CD4-positive, alpha-beta memory T cell (primary cell): ENCODE measurements at places on chromosomes 7 and 10. TPM values are rescaled to one million over a fixed set of nuclear protein-coding genes. Genes with fewer than 3 reads are reported as not detected.

Gene SUN3
- not detected for total RNA-seq

Gene AFAP1L2
- 4.3 TPM for total RNA-seq

Gene FOXK1
- total RNA-seq: 53.3 TPM

Gene RPEL1
- not detected for total RNA-seq

Gene A1CF
- total RNA-seq: not detected

GRCh38 chr7:81161451-81162075 is 242.7 kb upstream of the SEMA3C start:
- no peak for DNase-seq
- H3K4me1 ChIP-seq: no peaks in the 10 kb centered on the region
- no peak overlapping the region for H3K4me3 ChIP-seq
- H3K27me3 ChIP-seq: no peaks in the 10 kb centered on the region
- H3K27ac ChIP-seq: no peak overlapping the region

- H3K36me3 ChIP-seq: no peaks in the 10 kb centered on the region
- no peak overlapping the region for H3K27ac ChIP-seq
- no peak for DNase-seq
- H3K4me1 ChIP-seq: no peaks in the 10 kb centered on the region
Observed at GRCh38 chr7:30977222-30977621, 13.5 kb downstream of the GHRHR start.

GRCh38 chr10:127293640-127294039 is 97.2 kb upstream of the INSYN2A start:
- H3K4me3 ChIP-seq: no peak overlapping the region
- H3K27me3 ChIP-seq: no peaks in the 10 kb centered on the region
- H3K4me1 ChIP-seq: peaks cover 35% of the 10 kb centered on the region
- no peaks in the 10 kb centered on the region for H3K36me3 ChIP-seq

DNA sequence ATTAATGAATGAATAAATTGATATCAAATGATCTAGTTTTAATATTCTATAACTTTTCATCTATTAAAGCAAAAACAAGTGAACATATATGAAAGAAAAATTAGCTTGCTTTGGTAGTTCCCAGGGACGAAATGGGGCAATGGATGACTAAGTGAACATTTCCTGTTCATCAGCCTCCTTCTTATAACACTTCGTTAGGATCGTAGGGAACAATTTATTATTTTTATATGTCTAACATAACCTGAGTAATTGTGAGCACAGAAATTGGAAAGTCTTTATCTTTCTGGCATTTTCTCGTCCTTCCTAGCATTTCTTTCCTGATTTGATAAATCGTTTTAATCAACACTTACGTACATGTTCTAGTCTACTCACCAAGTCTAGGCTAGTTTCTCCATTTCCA is 59.1 kb upstream of the PPP1R3C start:
- H3K27ac ChIP-seq: no peak overlapping the region
- DNase-seq: no peak
- H3K4me3 ChIP-seq: no peak overlapping the region
- no peaks in the 10 kb centered on the region for H3K4me1 ChIP-seq
- no peaks in the 10 kb centered on the region for H3K36me3 ChIP-seq
- no peaks in the 10 kb centered on the region for H3K27me3 ChIP-seq

GRCh38 chr10:115963848-115964247 is 309.2 kb downstream of the GFRA1 start:
- H3K27ac ChIP-seq: no peak overlapping the region
- no peaks in the 10 kb centered on the region for H3K27me3 ChIP-seq
- H3K4me1 ChIP-seq: no peaks in the 10 kb centered on the region

- no peaks in the 10 kb centered on the region for H3K27me3 ChIP-seq
- no peak overlapping the region for H3K27ac ChIP-seq
- H3K4me3 ChIP-seq: no peak overlapping the region
- DNase-seq: no peak
- H3K4me1 ChIP-seq: no peaks in the 10 kb centered on the region
- H3K36me3 ChIP-seq: no peaks in the 10 kb centered on the region
Observed at GRCh38 chr10:98303569-98303968, 35.6 kb upstream of the LOXL4 start.

GRCh38 chr10:45470098-45471012 is 96.3 kb downstream of the ALOX5 start:
- peak; percentile 68 for DNase-seq
- H3K4me3 ChIP-seq: no peak overlapping the region
- H3K4me1 ChIP-seq: peaks cover 25% of the 10 kb centered on the region
- peaks cover 4% of the 10 kb centered on the region for H3K36me3 ChIP-seq

GRCh38 chr7:131455001-131455400 is 101.4 kb downstream of the PODXL start:
- no peak overlapping the region for H3K27ac ChIP-seq
- H3K27me3 ChIP-seq: no peaks in the 10 kb centered on the region
- H3K4me3 ChIP-seq: no peak overlapping the region
- DNase-seq: no peak

GRCh38 chr7:113100121-113100603 is 13.5 kb upstream of the GPR85 start:
- no peaks in the 10 kb centered on the region for H3K4me1 ChIP-seq
- no peaks in the 10 kb centered on the region for H3K36me3 ChIP-seq
- no peak overlapping the region for H3K4me3 ChIP-seq
- H3K27me3 ChIP-seq: no peaks in the 10 kb centered on the region
- no peak overlapping the region for H3K27ac ChIP-seq
- no peak for DNase-seq

GRCh38 chr7:50711271-50712175 is 71.2 kb downstream of the GRB10 start:
- no peak overlapping the region for H3K27ac ChIP-seq
- H3K4me3 ChIP-seq: no peak overlapping the region
- DNase-seq: no peak
- H3K4me1 ChIP-seq: no peaks in the 10 kb centered on the region

DNA sequence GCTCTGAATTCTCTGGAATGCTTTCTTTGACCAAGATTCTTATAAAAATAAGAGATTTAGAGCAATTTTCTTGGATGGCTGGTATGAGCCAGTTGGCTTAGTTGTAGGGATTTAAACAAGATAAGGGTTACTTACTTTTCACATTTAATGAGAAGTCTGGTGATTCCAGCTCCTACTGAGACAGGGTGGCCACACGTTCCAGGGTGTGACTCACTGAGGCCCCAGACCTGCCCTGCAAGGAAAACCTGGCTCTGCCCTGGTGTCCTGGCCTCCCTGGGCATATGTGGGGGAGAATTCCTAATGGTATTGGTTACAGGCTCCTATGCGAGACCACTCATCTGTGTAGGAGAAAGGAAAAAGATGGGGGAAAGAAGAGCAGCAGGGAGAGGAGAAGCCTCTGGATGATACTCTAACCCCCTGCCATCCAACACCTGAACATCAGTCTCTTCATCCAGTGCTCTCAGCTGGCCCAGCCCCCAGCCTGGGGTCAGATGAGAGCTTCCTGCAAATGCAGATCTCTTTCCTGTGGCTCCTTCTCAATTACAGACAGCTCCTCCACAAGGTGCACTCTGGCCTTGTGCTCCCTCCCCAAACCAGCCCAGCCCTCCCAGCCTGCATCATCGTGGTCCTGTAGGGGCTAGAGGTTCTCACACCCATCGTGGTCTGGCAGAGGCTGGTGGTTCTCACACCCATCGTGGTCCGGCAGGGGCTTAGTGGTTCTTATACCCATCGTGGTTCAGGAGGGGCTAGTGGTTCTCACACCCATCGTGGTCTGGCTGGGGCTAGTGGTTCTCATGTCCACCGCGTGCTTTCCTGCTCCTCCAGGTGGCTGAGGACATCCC is 139.9 kb downstream of the EGFR start:
- no peaks in the 10 kb centered on the region for H3K36me3 ChIP-seq
- H3K4me1 ChIP-seq: no peaks in the 10 kb centered on the region
- no peaks in the 10 kb centered on the region for H3K27me3 ChIP-seq
- no peak overlapping the region for H3K4me3 ChIP-seq

- DNase-seq: no peak
- H3K27ac ChIP-seq: no peak within 1 kb of the TSS
- H3K27me3 ChIP-seq: no peaks in the 10 kb centered on the region
- no peak within 1 kb of the TSS for H3K4me3 ChIP-seq
Observed at GRCh38 chr10:52772623-52773022, at the start of gene MBL2. Gene MBL2, minus strand, starts transcription at chr10:52772784. Its CDS starts 1,149 bp downstream, at chr10:52771635.

GRCh38 chr10:123381224-123381623 is 227.0 kb downstream of the BUB3 start:
- H3K27ac ChIP-seq: no peak overlapping the region
- no peaks in the 10 kb centered on the region for H3K36me3 ChIP-seq
- H3K27me3 ChIP-seq: no peaks in the 10 kb centered on the region
- DNase-seq: no peak
- no peaks in the 10 kb centered on the region for H3K4me1 ChIP-seq
- H3K4me3 ChIP-seq: no peak overlapping the region

DNA sequence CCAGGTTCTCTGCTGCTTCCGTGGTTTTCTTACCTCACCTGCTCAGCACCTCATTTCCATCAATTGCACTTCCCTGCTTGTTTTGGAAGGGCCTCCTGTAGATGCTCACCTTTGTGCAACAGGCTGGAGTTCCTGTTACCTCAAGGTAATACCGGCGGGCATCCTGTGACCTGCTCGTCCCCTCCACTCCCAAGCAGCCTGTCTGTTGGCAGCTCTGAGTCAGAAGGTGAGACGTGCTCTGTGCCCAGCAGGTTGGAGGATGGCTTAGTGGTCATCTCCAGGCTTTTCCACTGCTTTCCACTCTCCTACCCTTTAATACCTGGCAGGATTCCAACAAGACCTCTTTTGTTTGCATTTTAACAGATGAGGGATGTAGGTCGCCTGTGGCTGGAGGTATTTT is 86.0 kb downstream of the CAMK1D start:
- H3K27me3 ChIP-seq: no peaks in the 10 kb centered on the region
- no peak for DNase-seq
- H3K4me3 ChIP-seq: no peak overlapping the region
- no peak overlapping the region for H3K27ac ChIP-seq
- H3K36me3 ChIP-seq: no peaks in the 10 kb centered on the region
